ENCODE measurements at places on chromosomes 4 and X.

GRCh38 chr4:177802162-177802561 lies 359.9 kb upstream of the AGA start:
- DNase-seq, result no peak

- no peak for DNase-seq
These were observed 11.6 kb downstream of the SH3BP2 start for GRCh38 chr4:2804449-2804972.

- no peak for DNase-seq
These were observed 105.6 kb upstream of the PGRMC2 start for GRCh38 chr4:128393101-128393704.

- DNase-seq, result no peak
These were observed 434.3 kb downstream of the SPRY1 start for GRCh38 chr4:123830930-123831329.

DNA sequence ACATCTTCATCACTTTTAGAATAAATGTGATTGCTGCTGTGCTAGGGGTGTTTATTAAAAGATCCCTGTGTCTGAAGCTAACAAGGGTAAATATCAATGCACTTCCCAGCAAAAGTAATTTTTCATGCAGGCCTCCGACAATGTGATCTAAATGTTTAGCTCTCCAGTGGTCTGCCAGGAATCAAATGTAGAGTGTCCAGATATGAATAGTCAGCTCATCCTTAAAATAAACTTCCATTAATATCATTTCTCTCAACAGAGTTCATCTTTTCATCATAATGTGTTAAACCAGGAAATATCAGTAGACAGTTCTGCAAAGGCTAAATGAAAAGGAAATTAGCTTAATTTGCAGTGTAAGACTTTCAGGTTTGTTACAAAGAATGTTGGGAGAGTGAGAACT lies 102.2 kb upstream of the EGFL6 start:
- DNase-seq, result no peak

DNA sequence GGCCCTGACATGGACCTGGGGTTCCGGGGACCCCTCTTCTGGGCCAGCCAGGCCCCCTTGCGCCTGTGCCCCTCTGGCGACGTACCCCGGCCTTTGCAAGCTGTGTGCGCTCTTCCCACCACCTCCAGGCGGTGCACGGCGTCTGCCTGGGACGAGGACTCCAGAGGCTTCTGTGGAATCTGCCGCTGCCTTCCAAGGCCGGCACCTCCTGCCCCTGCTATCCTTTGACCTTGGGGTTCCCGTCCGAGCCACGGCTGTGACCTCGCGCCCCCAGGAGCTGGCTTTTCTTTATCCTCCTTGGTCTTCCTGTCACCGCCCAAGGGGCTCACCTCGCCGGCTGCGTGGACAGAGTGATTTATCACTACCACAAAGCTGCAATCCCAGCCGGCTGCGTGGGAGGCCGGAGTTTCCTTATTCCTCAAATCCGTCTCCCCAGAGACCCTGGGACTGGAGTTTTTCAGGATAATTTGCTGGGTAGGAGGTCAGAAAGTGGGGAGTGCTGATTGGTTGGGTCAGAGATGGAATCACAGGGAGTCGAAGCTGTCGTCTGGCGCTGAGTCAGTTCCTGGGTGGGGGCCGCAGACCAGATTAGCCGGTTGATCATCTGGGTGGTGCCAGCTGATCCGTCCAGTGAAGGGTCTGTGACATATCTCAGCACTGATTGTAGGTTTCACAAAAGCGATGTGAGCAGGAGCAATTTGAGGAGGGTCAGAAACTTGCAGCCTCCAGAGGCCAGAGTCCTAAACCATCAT lies 19.8 kb upstream of the PLCXD1 start:
- DNase-seq, result no peak

DNA sequence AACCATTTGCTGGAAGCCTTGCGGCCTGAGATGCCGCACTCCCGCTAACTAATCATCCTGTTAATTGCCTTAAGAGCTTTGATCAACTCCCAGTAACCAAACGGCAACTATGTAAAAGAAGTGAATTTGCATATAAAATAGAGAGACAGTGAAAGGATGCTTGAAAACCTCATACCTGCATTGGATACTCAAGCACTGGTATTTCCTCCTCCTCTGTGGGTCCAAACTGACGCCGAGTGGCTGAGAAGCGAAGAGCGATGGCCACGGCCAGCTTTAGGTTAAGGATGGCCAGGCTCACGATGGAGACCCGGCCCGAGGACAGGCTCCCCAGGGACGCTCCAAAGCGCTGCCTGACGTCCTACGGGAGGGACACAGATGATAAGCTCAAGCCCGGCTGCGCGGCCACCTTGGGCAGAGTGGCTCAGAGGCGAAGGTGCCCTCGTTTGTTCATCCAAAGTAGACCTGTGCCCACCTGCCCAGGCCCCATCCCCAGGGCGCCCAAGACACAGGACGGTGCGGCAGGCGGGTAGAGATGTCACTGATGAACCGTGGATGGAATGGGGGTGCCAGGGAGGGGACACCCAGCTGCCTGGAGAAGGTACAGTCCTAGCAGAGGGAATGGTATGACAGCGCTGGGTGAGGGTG lies 43.6 kb downstream of the ACOX3 start:
- no peak for DNase-seq

GRCh38 chr4:140085881-140086280 lies 68.1 kb downstream of the MAML3 start:
- DNase-seq, result no peak

DNA sequence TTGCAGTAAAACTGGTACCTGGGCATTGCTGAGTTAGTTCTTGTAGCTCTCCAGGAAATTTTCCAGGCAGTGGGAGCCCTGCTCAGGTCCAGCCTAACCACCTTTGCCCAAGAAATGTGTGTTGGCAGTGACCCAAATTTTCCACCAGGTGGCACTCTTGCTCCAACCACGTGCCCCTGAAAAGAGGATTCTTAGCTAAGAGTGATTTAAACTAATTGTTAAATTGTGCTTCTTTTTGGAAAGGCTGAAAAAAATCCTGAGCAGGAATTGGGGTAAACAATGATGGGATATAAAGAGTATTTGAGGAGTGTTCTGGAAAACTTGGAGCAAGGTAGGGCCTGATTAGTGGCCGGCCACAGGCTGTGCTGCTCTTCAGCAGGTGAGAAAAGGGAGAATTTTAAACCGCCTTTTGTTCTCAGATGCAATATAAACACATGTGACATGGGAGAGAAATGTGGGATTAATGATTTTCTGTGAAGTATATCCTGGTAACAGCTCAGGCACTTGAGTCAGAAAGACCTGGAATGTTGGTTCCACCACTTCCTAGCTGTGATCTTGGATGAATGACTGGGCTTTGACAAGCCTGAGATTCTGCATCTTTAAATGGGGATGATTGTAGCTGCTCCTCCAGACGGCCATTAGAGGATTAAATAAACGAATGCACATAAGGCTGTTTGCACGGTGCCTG lies 219.6 kb downstream of the PTTG2 start:
- no peak for DNase-seq

- peak; percentile 27 for DNase-seq
These were observed 14.8 kb upstream of the SPON2 start for GRCh38 chr4:1187182-1187581.

GRCh38 chr4:179750374-179750773 lies 2308.1 kb upstream of the AGA start:
- no peak for DNase-seq

DNA sequence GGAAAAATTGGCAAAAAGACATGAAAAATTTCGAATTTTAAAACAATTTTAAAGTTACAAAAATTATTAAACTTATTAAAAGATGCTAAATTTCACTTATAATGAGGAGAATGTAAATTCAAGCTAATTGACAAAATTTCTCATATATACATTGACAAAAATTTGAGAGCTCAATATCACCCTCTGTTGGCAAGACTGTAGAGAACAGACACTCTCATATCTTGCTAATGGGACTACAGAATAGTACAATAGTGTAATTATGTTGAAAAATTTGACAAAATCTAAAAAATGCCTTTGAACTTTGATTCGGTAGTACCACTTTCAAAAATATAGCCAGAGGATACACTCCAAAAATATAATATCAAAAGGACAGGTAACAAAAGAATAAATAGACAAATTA lies 29.8 kb downstream of the DCAF8L2 start:
- no peak for DNase-seq

DNA sequence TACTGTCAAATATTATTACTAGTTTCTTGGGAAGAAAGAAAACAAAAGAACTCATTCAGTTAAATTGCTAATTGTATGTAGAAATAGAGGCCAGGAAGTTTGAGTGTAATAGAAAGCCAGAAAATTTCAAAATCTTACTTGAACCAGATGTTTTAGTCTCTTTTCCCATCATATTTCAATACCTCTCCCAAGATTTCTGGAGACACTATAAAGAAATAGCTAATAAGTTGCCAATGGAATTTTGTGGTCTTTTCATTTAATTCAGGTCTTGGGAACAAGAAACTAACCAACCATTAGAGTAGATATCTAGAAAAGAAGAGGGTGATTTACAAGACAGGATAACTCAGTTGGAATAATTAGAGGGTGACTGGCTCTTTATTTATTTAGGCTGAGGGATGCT lies 112.2 kb downstream of the AGTR2 start:
- DNase-seq, result no peak

DNA sequence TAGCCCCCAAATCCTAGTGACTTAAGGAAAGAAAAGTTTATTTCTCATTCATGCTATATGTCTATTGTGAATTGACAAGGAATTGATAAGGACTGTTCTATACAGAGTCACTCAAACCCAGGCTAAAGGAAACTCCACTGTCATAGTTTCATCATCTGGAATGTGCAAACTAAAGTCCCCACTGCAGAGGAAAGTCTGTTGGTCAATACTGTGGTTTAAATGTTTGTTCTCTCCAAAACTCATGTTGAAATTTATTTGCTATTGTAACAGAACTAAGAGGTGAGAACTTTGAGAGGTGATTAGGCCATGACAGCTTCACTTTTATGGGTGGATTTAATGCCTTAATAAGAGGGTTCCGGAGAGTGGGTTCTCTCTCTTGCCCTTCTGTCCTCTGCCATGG lies 149.6 kb downstream of the COX18 start:
- DNase-seq, result no peak

GRCh38 chr4:87704001-87704400 lies 53.9 kb downstream of the DMP1 start:
- DNase-seq, result no peak

- no peak for DNase-seq
These were observed 362.3 kb upstream of the ZFP42 start for GRCh38 chr4:187633245-187633644.

DNA sequence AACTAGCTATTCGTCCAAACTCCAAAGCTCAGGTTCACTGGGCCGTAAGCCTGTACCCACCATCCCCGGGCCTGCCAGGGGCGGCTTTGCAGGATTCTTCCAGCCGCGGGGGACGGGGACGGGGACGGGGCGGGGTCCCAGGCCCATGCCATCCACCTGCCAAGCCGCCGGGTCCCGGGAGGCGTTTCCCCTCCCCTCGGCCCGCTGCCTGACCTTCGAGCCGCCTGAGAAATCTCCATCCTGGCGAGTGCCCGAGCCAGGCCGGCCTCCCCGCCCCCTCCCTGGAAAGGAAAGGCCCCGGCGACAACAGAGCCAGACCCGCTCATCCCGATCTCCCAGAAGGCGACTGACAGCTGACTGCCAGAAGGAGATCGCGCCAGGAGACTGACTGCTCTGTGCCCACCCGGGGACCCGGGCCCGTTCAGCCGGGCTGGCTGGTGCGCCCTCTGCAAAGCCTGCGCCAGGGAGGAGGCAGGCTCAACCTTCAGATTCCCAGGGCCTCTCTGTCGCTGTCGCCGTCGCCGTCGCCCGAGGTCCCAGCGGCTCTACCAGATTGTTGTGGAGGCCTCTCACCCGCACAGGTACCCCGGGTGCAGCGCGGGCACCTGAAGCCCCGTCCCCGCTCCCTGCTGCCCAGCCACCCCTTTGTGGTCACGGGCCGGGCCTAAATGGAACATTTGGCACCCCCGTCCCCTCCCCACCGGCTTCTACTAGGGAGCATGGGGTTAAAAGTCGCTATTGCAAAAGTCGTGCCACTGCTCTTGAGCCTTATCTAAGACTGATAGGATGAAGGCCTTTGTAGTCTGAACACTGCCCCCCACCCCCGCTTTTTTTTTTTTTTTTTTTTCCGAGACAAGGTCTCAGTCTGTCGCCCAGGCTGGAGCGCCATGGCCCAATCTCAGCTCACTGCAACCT lies at the start of gene RGN:
TSS of gene RGN (plus strand) at position 315 of the 915 bp plus-strand sequence. CDS start 2,702 bp downstream, outside the sequence.
- DNase-seq, result no peak

- DNase-seq, result no peak
These were observed 26.1 kb upstream of the PRDM8 start for GRCh38 chr4:80171251-80171650.

GRCh38 chr4:6739920-6740319 lies 23.9 kb downstream of the BLOC1S4 start:
- no peak for DNase-seq

GRCh38 chr4:94588896-94589693 lies 137.4 kb downstream of the PDLIM5 start:
- no peak for DNase-seq

- no peak for DNase-seq
These were observed 37.4 kb downstream of the EDA2R start for GRCh38 chrX:66601522-66601921.

DNA sequence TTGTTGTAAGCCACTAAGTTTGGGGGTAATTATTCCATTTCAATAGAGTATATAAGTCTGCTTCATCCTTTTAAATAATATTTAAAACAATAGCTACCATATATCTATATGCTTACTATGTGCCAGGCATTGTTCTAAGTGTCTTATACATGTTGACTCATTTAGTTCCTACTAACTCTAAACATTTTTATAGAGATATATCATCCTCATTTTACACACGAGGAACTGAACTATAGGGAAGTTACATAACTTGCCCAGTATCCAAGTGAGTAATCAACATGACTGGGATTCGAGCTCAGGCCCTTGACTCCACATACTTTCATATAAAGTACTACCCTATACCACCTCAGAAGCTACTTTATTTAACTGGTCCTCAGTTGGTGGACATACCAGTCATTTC lies 175.3 kb upstream of the RAI2 start:
- no peak for DNase-seq

GRCh38 chrX:49767236-49767635 lies 61.9 kb upstream of the PAGE4 start:
- no peak for DNase-seq

DNA sequence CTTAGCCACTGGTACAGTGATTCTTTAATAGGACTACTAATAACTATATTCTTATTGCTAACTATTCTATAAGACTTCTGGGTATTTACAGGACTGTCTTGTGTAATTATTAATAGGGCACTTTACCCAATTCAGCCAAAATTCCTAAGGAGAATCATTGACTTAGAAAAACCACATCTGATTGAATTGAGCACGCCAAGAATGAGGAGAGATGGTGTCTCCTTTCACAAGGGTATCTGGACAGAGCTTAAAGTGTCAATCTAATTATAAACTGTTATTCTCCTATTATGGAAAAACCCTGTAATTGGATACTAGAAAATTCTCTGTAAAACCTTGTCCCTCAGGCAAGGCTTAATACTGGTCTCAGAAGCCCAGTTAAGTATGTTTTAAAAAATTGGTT lies 111.1 kb upstream of the TLL1 start:
- DNase-seq, result no peak

DNA sequence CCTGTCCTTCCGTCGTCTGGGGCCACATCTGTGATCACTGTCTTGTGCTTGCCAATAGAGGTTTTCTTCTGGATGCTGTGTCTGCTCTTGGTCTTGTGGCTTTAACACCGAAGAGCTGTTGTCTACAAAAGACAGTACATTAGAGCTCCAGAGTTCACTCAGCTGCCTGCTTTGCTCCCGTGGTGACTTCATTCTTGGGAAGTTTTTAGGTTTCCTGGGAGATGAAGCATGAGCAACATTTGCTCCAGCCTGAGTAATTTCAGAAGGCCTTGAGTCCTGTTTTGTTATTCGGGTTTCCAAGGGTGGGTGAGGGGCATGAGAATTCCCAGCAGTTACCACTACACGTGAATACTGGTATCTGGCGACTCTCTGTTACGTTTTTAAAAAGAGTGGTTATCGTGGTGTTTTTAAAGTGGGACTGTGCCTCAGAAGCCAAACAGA lies 189.2 kb downstream of the SHROOM3 start:
- DNase-seq, result no peak

Measured in vagina (tissue), 2 donors.